Cortex of kidney (tissue), 1 donor: ENCODE measurements at places on chromosomes 13 and 19.

DNA sequence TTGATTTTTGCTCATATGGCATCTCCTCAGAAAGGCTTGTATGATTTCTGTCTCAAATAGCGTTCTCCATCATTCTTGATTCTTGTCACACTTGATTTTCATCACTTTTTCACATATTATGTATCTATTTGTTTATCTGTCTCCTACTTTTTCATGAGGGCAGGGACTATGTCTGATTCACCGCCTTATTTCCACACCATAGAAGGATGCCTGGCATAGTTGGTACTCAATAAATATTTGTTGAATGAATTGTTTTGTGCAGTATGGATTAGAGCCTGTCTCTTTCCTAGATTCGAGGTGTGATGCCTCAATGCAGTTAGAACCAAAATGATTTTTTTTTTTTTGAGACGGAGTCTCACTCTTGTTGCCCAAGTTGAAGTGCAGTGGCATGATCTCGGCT lies 12.1 kb downstream of the SAE1 start:
- no peak for DNase-seq

DNA sequence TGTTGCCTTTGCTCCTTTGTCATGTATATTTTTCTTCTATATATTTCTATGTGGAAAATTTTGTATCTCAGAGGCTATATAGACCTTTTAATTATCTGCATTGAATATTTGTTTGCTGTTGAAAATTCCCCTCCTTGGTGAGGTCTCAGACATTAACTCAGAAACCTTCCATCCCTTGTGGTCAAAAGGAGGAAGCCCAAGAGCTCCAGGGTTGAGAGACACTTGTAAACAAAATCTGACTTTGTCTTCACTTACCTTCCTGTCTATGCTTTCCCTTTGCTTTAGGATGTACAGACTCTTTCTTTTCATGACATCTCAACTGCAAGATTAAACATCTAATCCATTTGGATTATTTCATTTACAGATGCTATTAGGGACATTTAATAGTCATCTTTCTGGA lies 157.5 kb downstream of the PCDH20 start:
- DNase-seq, result no peak

DNA sequence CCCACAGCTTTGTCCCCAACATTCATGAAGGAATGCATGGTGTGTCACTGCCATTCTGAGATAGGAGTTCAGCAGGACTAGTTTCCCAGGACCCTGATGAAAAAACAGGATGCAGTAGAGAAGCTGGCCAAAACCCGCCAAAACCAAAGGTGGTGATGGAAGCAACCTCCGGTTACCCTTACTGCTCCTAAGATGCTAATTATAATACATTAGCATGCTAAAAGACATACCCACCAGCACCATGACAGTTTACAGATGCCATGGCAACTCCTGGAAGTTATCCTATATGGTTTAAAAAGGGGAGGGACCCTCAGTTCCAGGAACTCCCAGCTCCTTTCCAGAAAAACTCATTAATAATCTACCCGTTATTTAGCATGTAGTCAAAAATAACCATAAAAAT lies 59.9 kb upstream of the KCTD15 start:
- DNase-seq, result no peak

DNA sequence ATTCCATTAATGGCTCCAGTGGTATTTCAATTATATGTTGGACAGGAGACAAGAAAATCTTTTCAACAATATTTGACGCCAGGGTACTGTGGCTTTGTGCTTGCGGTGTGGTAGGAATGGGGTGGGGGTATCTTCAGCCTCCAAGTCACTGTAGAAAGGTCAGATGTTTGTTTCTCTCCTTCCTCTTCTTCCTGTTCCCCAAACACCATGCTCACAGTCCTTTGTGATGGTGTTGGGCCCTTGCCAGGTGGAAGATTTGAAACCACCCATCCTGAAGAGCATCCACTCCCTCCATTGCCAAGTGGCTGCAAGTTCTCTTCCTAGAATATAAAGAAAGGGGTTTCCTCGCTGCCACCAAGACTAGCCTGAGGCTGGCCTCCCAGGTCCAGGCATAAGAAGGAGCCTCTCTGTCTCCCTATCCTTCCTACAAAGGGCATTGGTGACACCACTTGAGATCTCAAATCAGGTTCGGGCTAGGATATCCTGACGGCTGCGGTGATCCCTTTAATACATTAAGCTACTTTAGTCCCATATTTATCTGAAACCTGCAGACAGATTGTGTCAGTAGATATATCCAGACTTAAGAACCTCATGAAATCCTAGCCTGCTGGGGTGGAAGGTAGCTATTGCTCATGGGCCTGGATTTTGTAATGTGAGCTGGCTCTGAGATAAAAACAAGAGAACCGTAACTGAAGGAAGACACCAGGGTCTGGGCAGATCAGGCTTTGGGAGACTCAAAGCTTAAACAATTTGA lies 64.3 kb upstream of the SIAH3 start:
- no peak for DNase-seq

GRCh38 chr13:111990362-111990761 lies 76.6 kb upstream of the SOX1 start:
- no peak for DNase-seq

DNA sequence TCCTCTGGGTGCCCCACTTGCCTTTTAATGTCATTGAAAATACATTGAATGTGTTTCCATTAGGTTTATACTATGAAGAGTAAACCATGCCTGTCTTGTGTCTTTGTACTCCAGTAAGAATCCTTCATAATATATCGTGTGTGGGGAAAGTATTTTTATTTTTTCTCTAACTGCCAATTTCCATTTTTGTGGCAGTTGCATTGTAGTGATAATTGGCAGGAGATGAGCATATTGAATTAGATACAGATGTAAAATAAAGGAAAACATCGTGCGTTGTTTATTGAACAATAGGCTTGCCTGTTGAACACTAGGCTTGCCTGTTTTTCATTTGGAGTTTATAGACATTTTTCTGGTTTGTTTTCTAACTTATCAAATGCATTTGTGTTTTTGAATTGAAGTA lies 218.8 kb downstream of the NBEA start:
- DNase-seq, result no peak

- DNase-seq, result no peak
These were observed 21.8 kb downstream of the MCF2L start for GRCh38 chr13:112990783-112991182.

DNA sequence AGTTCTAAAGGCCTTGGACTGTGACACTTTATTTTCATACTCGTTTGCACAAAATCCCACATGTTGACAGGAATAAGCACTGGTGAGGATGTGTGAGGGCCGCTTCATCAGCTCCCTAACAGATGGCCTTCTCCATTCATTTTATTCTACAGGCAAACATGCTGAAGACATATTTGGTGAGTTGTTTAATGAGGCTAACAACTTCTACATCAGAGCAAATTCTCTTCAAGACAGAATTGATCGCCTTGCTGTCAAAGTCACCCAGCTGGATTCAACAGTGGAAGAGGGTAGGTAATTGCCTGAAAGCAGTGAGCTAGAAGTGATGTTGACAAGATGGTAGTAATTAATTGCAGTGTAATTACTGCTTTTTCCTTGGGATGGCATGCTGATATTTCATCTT lies 95.7 kb downstream of the GPR12 start:
- no peak for DNase-seq

DNA sequence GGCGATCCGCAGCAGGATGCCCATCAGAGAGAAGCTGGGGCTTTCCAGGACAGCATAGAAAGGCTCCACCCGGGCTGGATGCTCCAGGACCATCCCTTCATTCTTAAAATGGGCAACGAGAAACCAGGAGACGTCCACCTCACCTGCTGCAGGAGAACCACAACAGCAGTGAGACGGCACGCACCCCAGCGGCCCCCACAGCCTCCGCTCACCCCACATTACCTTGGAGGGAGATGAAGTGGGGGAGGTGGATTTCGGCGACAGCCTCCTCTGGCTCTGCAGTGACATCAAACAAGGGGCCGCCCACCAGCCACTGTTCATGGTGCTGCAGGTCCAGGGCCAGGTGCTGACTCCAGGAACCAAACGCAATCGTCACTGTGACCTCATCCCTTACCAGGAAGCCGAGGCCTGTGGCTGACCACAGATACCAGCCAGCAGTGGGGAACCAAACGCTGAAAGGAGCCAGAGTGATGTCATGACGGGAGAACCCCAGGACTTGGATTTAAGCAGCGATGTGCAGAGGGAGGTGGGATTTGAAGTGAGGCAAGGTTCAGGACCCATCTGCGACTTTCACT lies 25.1 kb downstream of the CARD8 start:
- DNase-seq, result no peak

- no peak for DNase-seq
These were observed 1.3 kb downstream of the FBXW9 start for GRCh38 chr19:12695096-12695495.

DNA sequence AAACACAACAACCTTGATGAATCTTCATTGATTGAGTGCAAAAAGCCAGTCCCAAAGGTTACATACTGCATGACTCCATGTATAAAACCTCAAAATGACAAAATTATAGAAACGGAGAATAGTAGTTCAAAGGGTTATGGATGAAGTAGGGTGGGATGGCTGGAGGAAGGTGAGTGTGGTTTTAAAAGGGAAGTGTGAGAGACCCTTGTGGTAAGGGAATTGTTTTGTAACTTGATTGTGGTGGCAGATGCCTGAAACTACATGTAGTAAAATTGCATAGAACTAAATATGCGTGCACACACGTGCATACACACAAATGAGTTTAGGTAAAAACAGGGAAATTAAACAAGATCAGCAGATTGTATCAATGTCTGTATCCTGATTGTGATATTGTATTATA lies 340.7 kb downstream of the MTUS2 start:
- DNase-seq, result no peak

DNA sequence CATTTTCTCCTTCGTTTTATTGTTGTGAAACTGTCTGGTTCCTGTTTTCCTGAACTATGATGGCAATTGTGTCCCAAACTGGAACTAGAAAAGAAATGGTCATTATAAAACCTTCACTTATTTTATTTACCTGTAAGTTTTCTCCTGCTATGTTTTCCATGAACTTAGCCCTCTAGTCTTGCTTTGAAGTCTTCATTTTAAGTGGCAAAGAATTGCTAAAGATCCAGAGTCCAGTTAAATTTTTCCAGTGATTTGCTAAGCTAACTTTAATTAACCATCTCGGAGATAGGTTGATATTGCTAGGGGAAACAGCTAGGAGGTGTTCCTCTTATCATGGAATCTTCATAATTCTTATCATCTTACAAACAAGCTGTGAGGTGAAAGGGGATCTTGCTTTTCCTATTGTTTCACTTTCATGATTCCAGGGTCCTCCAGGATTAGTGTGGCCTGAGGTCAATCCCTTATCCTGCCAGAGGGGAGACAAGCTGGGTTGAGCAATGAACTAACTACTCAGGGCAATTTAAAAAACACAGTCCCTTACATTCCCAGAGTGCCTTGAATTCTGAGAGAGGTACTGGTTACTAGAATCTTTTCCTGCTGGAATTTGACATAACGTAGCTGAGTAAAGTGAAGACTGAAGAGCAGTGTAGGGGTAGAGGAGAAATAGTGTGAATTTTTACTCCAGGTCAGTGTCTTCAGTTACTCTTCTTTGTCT lies 112.5 kb downstream of the ESD start:
- DNase-seq, result no peak

- no peak for DNase-seq
These were observed 121.8 kb downstream of the TBC1D4 start for GRCh38 chr13:75360170-75360569.

GRCh38 chr19:3573858-3574637 lies 1.3 kb downstream of the HMG20B start:
- no peak for DNase-seq

DNA sequence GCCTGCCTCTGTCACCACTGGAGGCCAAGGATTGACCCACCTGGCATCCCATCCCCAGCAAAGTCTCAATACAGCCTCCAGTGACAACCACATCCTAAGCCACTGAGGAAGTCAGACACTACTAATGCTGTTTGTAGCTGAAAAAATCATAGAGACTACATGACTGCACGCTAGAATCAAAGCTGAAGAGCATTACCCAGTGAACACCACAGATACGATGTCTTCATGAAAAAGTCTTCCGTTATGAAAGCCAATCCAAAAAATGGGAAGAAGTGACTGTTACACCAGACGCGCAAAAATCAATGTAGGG lies 11.1 kb upstream of the NUP62 start:
- DNase-seq, result no peak

DNA sequence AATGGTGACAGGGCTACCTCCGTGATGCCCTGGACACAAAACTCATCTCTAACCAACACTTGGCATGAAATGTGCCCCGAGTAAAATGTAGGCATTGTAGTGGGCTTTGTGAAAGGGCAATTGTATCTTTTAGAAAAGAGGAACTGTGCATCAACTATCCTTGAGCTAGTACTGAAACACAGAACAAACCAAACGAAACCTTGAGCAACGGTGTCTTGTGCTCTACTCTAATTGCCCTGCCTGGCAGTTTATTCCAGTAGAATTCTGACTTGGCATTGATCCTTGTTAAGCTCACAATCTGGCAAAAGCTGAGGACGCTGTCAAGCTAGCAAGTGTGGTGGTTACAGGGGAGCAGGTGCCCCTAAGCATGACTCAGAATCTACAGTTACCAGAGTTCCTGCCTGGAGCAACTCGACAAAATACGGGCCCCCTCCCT lies 707.1 kb upstream of the SPRY2 start:
- no peak for DNase-seq

- no peak for DNase-seq
These were observed 30.5 kb downstream of the PPP1R37 start for GRCh38 chr19:45123440-45123850.

- no peak for DNase-seq
These were observed 121.7 kb downstream of the NHLRC3 start for GRCh38 chr13:39159846-39160370.

DNA sequence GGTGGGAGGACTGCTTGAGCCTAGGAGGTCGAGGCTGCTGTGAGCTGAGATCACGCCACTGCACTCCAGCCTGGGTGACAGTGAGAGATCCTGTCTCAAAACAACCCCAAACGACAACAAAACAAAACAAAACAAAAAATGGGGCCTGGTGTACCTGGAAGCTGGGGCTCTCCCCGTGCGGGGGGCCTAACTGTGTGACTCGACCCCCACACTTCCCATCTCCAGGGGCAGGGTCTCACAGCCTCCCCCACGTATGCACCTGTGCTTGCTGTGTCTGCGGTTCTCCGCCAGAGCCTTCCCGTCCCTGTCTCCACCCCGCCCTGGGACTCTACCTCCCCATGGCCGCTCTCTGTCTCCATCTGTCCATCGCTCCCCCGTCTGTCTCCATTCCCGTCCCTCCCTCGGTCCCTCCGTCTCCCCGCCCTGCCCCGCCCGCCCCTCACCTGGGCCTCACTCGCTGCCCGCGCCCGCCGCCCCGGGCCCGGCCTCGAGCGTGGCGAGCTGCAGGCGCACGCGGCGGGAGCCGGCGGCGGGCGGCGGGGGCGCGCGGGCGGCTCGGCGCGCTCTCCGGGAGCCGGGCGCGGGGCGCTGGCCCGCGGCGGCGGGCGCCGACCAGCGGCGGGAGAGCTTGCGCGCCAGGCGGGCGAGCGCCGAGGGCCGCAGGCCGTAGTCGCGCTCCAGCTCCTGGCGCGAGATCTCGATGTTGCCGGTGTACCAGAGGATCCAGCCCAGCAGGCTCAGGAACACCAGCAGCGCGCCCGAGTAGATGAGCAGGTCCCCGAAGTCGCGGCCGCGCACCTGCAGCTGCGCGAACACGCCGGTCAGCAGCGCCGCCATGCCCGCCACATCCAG lies 587 bp downstream of the TMEM238 start:
- DNase-seq, result no peak

GRCh38 chr19:6249296-6249695 lies 30.5 kb downstream of the MLLT1 start:
- no peak for DNase-seq

- DNase-seq, result no peak
These were observed 16.5 kb upstream of the ATP1A3 start for GRCh38 chr19:42010245-42011126.
